ENCODE measurements at places on chromosomes 1 and 21.

DNA sequence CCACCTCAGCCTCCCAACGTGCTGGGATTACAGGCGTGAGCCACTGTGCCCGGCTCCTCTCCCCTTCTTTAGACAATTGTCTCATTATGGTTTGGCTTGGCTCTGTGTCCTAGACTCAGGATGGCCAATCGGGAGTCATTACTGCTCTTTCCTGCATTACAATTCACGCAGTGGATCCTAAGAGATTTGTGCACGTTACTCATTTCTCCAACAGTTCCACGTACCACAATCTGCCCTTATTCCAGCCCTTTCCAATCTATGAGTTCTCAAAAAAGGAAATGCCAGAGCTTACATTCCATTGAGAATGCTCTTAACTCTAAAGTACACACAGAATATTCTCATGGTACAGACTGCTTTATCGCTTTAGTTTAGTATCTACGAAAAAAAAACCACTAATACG, 357.0 kb downstream of the GPATCH2 start:
- no peak for DNase-seq

DNA sequence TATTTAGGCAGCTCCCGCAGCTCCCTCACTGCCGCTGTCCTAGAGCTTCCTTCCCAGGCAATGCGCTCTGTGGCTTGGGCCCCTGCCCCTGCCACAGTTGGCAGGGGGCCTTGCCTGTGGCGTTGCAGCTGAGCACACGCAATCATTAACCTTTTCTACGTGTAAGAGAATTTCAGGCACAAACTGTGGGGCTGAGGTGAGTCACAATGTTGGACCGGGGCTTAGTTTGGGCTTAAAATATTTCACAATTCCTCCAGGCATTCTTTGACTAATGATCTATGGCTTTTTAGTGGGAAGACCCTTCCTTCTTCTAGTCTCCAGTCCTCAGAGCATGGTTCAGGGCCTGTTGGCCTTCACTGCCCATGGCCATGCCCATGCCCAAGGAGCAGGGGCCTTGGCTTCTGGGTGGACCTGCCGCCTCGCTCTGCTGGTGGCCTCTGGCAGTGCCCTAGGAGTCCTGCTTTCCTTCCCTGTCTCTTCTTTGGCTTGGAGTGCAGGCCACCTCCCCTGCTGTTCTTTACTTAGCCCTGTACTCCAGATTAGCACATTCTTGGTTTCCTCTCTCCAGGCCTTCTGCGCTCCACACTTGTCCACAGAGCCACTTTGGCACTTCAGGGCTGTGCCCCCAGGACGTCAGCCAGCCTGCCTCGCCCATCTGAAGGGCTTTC, 39.2 kb downstream of the MAPKAPK2 start:
- DNase-seq, result no peak

GRCh38 chr1:237556911-237557310, 333.8 kb downstream of the ZP4 start:
- DNase-seq, result no peak

GRCh38 chr1:28297826-28298225, 31.0 kb upstream of the MED18 start:
- DNase-seq, result no peak

DNA sequence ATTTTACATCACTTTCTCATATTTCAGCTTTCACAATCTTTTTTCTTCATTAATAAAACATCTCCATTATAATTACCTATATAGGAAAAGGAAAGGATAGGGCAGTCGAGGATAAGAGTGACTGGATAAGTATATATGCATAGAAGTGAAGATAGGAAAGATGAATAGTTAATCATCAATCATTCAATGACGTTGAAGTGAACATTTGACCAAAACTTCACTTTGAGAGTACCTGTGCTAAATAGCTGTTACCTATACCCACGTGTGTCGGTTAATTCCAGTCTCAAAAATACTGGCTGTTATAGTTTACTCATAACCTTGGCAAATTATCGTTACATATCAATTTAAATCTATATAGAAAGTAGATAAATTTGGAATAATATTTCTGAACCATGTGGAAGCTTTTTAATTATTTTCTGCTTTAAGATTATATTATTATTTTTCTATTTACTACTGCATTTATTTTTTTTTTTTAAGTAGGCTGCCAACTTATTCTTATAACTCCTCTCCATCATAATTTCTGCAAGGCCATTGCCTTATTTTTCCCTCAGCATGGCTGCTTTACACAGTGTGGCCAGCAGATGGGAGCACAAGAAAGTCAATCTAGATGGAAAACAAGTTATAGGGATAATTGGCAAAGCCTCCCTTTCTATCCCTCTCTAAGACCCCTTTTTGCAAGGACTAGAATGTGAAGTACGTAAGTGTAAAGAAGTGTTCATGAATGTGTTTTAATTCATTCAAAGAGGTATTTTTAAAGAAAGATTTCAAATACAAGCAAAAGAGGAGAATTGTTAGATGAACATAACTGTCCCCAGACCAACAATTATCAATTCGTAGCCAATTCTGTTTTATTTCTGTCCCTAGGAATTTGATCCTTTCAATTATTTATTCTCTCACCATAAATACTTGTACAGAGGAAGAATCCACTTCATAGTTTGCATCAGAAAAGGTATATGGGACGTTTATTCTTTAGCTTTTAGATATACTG, 290.4 kb downstream of the KCNT2 start:
- peak; percentile 34 for DNase-seq

DNA sequence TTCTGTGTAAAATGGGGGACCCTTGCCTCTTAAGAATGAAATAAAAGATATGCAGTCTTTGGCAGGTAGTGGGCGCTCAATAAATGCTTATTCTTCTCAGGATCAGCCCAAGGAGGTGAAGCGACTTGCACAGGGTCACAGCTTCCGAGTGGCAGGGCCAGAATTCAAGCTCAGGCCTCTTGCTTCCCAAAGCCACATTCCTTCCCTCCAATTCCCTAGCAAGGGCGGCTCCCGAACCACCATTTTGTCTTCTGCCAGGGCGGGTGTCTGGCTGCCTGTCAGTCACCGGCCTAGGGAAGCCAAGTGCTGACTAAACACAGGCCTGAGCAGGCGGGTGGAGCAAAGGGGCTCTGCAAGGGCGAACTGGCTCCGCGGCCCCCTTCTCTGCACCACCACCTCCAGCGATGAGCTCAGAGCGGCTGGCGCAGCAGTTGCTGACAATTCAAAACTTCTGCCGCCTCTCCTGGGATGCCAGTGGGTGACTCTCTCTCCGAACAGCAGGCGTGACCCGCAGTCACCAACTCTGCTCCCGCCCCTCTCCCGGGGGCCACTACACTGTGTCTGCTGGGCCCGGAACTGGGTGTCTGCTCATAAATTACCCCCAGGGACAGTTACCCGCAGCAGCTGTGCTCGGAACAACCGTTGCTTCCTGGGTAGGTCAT, 10.8 kb downstream of the GPR3 start:
- DNase-seq, result peak; percentile 27

GRCh38 chr1:201692555-201693394, 136.2 kb upstream of the IPO9 start:
- no peak for DNase-seq

DNA sequence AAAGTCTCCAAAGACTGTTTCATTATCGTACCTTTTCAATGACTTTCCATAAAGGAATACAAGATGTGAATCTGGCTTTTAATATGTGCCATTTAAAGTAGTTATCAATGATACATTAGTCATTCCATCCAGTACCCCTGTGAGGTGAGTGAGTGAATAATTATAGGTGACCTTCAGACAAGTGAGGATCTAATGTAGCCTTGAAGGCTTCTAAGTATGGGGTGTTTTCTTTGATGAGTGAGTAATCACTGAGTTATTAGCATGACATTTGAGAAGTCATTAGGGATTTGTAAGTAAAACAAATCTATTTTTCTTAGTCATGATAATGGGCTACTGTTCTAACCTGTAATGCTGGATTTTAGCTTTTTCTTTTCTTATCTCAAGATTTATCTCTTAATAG, 831.4 kb downstream of the ADGRL2 start:
- DNase-seq, result no peak

DNA sequence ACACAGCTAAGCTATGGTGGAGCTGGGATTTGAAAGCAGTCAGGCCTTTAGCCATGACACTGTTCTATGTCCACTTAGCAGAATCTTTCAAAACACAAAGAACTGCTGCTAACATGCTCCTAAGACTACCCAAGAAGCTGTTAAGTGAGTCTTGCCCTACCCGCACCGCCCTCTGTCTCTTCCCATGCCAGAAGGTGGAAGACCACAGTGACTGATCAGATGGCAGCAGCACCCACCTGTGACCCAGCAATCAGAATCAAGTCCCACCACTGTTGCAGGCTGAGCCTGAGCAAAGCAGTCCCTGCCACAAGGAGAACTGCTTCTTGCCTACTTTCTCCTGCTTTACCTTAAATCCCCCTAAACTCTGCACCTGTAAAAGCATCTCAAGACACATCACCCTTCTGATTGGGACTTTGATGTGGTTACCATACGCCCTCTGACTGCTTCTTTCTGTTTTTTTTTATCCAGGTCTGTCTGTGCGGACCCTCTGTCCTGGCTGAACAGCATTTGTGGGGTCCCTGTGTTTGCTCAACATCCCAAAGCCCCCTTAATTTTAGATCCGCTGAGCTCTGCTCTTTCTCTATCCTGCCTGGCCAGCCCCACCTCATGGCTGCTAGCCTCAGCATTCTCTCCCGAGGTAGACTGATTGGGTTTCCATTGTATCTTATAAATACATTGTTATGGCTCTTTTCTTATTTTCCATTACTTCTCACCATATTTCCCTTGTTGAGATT, 16.0 kb downstream of the IRF2BP2 start:
- DNase-seq, result no peak

DNA sequence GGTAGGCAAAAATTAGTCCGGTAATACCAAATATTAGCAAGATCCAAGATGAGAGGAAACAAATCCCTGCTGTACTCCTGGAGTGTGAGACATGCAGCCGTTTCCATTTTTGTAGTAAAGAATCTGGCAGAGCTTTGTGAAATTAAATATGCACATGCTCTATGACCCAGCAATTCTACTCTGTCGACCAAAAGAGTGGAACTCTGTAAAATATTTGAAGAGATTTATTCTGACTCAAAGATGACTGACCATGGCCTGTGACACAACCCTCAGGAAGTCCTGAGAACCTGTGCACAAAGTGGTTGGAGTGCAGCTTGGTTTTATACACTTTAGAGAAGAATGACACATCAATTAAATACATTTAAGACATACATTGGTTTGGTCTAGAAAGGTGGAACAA, 16.2 kb downstream of the HAX1 start:
- no peak for DNase-seq

GRCh38 chr1:35809114-35810095, 1.6 kb downstream of the AGO4 start:
- DNase-seq, result no peak

GRCh38 chr21:36178349-36178748, 21.7 kb downstream of the DOP1B start:
- DNase-seq, result no peak

DNA sequence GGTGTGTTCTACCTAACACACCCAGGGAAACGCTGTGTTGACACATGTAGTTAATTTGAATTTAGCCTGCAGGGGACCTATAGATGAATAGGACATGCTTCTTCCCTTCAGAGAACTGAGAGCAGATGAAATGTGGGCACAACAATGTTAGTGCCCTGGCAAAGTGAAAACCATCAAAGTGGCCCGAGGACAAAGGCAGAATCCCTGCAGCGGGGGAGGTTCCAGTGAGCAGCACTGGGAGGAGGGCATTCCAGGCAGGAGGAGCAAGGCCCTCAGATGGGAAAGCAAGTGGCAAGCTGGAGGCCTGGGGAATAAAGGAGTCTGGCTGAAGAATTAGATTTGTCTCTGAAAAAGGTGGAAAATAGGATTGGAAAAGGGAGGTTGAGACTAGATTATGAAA, 37.2 kb downstream of the C1orf94 start:
- DNase-seq, result no peak

DNA sequence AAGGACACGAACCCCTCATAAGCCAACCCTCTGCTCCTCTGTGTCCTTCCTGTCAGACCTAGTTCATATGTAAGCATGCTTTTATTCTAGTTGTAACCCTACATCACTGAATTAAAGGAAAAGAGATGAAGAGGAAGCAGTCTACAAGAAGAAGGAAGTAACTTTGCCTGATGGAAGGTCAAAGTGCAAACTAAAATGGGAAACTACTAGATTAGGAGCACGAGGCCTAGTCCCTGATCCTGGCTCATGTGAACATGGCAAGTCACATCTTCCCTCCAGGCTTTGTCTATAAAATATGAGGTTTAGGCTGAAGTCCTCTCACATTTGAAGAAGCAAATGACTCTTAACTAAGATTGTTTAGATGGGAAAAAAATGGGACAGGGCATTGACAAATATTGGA, 13.2 kb downstream of the ZMYND12 start:
- DNase-seq, result no peak

DNA sequence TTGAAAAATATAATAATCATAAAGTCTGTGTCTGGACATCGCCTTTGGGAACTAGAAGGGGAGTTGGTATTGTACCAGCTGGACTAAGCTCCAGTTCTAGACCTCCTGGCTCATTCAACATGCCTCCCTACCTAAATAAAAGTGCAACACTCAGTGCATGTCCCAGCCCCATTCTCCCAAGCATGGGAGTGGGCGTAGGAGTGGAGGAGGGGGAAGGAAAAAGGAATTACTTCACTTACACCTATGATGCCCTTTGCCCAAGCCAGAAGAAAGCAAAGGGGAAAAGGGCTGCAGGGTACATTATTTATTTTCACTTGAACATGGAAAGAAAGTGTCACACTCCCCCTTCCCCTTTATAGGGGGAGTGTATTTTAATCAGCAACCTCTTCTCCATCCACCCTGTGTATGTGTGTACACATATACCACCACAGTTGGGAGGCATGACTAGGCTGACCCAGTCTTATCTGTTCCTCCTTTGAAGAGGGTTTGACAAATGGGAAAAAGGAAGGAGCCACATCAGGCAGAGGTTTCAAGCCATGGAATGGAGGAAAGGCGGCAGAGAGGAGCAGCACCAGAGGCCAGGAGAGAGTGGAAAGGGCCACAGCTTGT, 3.2 kb downstream of the NIT1 start:
- no peak for DNase-seq

DNA sequence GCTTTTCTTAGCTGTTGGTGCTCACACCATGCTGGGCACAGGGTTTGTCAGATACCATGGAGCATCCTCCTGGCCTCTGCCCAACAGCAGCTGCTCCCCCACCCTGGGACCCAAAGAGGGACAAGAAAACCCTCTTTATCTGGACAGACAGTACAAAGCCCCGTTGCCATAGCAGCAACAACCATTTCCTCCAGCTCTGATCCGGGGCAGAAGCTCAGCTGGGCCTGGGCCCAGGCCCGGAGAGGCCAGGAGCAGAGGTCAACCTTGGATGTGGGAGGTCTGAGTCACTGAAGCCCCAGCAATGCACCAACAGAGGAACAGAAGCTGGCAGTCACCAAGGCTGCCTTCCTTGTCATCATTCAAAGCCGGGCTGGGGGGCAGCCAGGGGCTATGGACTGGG, 228.4 kb upstream of the POU3F1 start:
- DNase-seq, result no peak

GRCh38 chr1:51019811-51020210, 49.8 kb downstream of the CDKN2C start:
- DNase-seq, result no peak

DNA sequence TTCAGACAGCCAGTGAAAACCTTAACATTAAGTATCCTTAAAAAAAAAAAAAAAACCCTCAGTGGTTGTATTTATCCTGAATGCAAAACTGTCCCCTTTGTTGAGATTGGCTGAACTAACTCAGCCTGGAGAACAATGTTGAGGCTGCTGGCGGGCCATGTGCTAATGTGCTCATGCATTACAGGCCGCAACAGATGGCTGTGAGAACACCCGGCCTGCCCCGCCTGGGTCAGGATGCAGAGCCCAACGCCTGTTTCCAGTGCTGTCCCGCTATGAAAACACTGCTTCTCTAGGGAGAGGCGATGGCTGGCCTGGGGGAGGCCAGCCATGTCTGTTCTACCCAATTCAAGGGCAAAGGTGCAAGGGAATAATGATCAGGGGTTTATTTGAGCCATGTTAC, 13.8 kb downstream of the OLIG2 start:
- DNase-seq, result peak; percentile 88

- DNase-seq, result no peak
These were observed 261.8 kb downstream of the DYRK1A start for GRCh38 chr21:37628362-37628761.
